ENCODE measurements at places on chromosomes 5 and 9.

DNA sequence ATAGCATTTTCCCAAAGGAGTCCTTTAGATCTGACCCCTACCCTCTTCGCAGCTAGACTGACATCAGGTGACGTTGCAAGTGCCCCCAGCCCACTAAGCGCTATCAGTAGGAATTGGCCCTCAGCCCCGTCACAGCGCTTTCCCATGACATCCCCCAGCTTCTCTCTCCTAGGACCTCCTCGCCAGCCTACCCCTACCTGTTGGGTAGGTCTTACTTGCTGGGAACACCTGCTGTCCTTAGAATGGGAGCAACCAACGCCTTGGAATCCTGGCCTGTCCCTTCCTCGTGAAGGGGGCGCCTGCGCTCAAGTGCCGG, 584 bp upstream of the PIP5K1B start:
- no peak for DNase-seq

DNA sequence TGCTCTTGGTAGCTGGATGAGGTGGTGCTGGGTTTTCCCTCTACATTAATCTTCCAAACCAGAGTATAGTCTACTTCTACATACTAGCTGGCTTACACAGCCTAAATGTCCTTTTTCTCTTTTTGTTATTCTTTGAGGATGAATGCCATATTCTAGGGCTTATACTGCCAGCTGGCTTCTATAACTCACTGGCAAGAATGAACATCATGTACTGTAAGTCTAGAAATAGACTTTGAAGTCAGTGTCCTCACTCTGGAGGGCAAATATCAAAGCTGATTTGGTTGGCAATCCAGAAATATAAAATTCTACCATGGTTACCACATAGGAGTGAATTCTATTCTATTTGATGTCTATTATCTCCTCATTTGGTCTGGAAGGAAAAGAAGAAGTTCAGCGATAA, 251.7 kb upstream of the TYRP1 start:
- DNase-seq = no peak

DNA sequence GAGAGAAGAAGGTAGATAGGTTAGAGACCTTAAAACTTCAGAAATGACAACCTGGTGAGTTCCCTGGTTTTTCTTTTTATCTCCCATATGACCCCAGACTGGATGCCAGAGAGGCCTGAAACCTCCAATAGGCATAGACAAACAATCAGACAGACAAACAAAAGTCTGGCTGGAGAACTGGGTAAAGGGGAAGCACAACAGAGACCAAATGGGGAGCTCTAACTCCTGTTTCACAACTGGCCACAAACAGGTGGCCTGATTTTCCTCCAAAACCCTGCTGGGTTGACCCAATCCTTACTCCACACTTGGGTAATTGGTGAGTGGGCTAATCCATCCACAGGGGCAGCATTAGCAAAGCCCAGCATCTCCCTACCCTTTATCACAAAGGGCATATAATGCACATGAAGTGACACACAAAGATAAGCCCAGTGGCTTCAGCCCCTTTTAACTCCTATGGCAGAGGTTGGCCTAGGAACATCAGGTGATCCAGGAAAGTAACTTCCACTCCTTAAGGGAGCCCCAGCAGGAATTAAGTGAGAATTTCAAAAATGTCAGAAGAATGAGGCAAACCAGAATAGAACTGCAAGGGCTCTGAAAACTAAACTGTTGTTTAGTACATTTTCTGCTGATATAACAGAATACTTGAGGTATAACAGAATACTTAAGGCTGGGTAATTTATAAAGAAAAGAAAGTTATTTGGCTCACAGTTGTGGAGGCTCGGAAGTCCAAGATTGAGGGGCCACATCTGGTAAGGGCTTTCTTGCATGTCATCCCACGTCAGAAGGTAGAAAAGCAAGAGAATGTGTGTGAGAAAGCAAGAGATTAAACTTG, 60.9 kb upstream of the ROR2 start:
- no peak for DNase-seq

DNA sequence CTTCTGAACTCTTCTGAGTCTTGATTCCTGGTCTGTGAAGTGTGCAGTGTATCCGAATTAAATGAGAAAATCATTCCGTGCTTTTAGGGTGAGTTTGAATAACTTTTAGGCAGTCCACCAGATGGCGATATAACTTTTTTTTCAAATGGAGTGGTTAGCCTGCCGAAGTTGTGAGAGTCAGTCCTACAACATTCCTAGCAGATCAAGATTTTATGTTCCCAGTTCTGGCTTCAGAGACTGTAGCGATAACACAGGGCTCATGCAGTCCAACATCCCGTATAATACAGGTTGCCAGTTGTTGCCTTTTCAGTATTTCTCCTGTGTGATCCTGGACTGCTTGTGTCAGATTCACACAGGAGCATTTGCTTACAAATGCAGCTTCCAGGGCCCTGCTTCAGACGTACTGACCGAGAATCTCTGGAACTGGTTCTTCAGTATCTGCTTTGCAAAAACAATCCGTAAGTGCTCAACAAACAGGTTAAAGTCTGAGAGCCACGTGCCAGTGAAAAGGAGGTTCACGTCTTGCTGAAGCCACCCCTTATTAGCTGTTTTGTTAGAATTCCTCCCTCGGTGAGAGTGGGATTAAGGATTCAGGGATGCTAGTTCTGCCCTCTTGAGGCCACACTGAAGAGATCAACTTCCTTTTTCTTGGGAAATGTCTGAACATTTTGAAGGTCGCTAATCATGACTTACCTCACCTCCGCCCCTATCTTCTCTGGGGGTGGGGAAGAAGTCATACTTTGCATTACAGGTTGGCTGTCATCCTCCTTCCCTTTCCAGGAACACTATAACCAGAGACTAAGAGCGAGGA, 22.8 kb downstream of the SMIM3 start:
- peak; percentile 45 for DNase-seq

- no peak for DNase-seq
Observed at GRCh38 chr5:6159832-6160430, 218.4 kb downstream of the MED10 start.

DNA sequence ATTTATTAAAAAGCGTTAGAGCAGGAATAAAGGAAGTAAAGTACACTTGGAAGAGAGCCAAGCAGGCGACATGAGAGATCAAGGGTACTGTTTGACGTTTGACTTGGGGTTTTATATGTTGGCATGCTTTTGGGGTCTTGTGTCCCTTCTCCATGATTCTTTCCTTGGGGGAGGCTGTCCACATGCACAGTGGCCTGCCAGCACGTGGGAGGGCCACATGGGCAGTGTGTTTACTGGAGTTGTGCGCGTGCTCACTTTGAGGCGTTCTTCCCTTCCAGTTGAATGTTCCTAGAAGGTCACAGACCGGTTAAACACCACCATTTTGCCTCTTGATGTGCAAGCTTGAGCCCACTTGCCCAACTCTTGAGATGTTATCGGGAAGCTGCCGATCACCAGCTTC, 49.5 kb upstream of the ICE1 start:
- no peak for DNase-seq

- DNase-seq = no peak
Observed at GRCh38 chr5:16483361-16483760, 17.8 kb upstream of the ZNF622 start.

- no peak for DNase-seq
Observed at GRCh38 chr9:6405371-6405770, 7.6 kb upstream of the UHRF2 start.

- DNase-seq = no peak
Observed at GRCh38 chr5:132872788-132873118, 715 bp upstream of the LEAP2 start.

All from dermis microvascular lymphatic vessel endothelial cell (primary cell).